ENCODE measurements at places on chromosomes 5 and 9. TPM values are rescaled to one million over a fixed set of nuclear protein-coding genes. Genes with fewer than 3 reads are reported as not detected.

- DNase-seq, result no peak
- no peak overlapping the region for H3K4me3 ChIP-seq
- peaks cover 8% of the 10 kb centered on the region for H3K4me1 ChIP-seq
- no peaks in the 10 kb centered on the region for H3K36me3 ChIP-seq
Observed at GRCh38 chr5:129124608-129125007, 30.1 kb downstream of the ISOC1 start.

GRCh38 chr9:106616851-106617345, 246.1 kb upstream of the ZNF462 start:
- no peaks in the 10 kb centered on the region for H3K27me3 ChIP-seq
- DNase-seq, result no peak
- no peak overlapping the region for H3K4me3 ChIP-seq
- no peaks in the 10 kb centered on the region for H3K36me3 ChIP-seq
- no peaks in the 10 kb centered on the region for H3K4me1 ChIP-seq

LOX gene
- total RNA-seq, result not detected

GRCh38 chr9:111605041-111605559, 5.7 kb upstream of the PTGR1 start:
- H3K4me1 ChIP-seq, result no peaks in the 10 kb centered on the region
- H3K27me3 ChIP-seq, result no peaks in the 10 kb centered on the region
- no peak for DNase-seq
- H3K4me3 ChIP-seq, result no peak overlapping the region
- H3K27ac ChIP-seq, result no peak overlapping the region
- H3K36me3 ChIP-seq, result no peaks in the 10 kb centered on the region

- no peaks in the 10 kb centered on the region for H3K36me3 ChIP-seq
- no peak overlapping the region for H3K4me3 ChIP-seq
- no peaks in the 10 kb centered on the region for H3K4me1 ChIP-seq
- peaks cover 10% of the 10 kb centered on the region for H3K27me3 ChIP-seq
- DNase-seq, result no peak
Observed at GRCh38 chr5:10862085-10862484, 101.1 kb upstream of the DAP start.

CFAP90 gene
- not detected for total RNA-seq

GRCh38 chr9:90098408-90098807, 493.6 kb downstream of the GADD45G start:
- H3K4me3 ChIP-seq, result no peak overlapping the region
- H3K4me1 ChIP-seq, result peaks cover 3% of the 10 kb centered on the region
- DNase-seq, result no peak
- H3K36me3 ChIP-seq, result no peaks in the 10 kb centered on the region

SH3RF2 gene
- not detected for total RNA-seq

DPM2 gene
- total RNA-seq, result 45.9 TPM

DNA sequence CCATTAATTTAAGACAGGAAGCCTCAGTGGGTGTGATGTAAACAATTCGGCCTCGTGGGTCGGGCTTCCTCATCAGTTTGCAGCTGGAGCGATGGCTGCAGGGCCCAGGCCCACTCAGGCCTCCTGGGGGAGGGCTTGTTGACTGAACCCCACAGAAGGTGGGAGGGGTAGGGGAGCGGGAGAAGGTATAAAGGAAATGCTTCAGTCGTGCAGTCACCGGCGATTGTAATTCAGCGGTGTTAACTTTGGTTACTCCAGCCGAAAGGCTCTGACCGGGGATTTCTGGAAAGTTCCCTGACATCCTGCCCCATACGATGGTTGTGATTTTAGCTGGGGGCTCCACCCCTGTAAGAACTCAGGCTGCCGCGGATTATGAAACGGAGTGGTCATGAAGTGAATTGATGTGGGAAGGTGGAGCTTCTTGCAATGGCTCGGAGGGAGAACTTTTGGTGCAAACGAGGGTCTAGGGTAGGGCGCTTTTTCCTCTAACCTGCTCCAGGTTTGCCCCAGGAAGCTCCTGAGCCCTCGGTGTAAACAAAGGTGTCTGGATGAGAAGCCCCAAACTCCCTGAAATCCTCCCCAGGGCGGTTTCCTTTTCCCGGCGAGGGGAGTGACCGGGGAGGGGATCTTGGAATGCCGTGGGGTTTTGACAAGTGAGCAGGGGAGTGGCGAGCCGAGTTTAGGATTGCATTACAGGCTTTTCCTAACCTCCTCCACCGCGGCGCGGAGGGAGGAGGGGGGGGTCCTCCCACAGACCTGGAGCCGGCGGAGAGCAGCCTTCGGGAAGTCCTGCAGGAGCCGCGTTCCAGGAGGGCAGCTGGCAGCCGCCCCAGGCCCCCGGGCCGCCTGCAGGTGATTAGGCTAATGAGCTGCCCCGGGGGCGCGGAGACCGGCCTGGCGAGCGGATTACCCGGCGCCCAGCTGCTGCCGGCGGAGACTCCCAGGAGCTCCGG, 215.5 kb downstream of the PDZD2 start:
- H3K36me3 ChIP-seq, result no peaks in the 10 kb centered on the region
- DNase-seq, result no peak
- H3K4me3 ChIP-seq, result no peak overlapping the region
- H3K27me3 ChIP-seq, result no peaks in the 10 kb centered on the region
- H3K4me1 ChIP-seq, result peaks cover 21% of the 10 kb centered on the region

- no peaks in the 10 kb centered on the region for H3K36me3 ChIP-seq
- DNase-seq, result no peak
- no peaks in the 10 kb centered on the region for H3K4me1 ChIP-seq
Observed at GRCh38 chr5:31832966-31833365, 194.0 kb downstream of the PDZD2 start.

DNA sequence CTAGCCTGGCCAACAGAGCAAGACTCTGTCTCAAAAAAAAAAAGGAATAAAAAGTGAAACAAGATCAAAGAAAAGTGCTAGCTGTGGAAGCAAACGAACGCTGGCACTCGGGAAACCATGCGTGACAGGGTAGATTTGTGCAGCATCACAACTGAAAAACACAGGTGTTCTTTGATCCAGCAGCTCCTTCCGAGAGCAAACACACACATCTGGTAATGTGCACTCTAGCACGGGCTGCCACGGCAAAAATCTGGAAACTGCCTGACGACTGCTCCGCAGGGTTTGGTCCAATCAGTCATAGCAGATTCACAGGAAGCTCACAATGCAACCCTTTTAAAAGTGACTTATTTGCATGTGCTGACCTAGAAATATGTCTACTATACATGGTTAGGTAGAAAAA, 80.0 kb downstream of the SYK start:
- no peaks in the 10 kb centered on the region for H3K27me3 ChIP-seq
- peak; percentile 81 for DNase-seq
- no peak overlapping the region for H3K4me3 ChIP-seq
- peaks cover 10% of the 10 kb centered on the region for H3K36me3 ChIP-seq
- peak overlapping the region; percentile 68 for H3K27ac ChIP-seq

PCDHB14 gene
- 0.10 TPM for total RNA-seq

STRBP gene
- total RNA-seq, result 189 TPM

PDLIM4 gene
- not detected for total RNA-seq

ANKRD34B gene
- total RNA-seq, result not detected

DNA sequence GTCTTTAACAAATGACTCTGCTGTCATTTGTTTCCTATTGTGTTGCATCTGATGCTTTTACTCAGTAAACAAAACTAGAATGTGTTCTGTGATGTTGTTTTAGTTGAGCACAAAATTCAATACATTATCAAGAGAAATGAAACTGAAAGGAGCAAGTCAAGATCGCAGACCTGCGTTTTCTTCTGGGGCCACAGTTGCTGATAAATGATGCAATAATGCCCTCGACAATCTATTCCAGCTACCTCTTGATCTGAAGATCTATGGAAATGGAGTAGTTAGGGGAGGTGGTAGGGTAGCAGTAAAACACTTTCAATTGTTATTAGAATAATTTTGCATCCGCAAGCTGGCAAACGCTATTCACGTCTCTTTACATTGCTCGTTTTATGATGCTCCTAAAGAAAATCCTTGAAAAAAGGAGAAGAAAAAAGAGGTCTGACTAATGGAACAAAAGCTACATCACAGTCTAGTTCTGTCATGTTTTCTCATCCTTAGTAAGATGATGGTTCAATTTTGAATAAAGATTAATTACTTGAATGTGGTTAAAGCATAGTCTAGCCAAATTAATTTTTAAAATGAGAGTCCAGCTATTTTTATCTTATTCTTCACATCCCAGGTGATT, 1.6 kb downstream of the ZNF366 start:
- no peak overlapping the region for H3K27ac ChIP-seq
- no peak overlapping the region for H3K4me3 ChIP-seq
- H3K27me3 ChIP-seq, result no peaks in the 10 kb centered on the region
- no peak for DNase-seq

- H3K4me1 ChIP-seq, result peaks cover 19% of the 10 kb centered on the region
- no peak overlapping the region for H3K27ac ChIP-seq
- no peak for DNase-seq
- no peaks in the 10 kb centered on the region for H3K27me3 ChIP-seq
- H3K4me3 ChIP-seq, result no peak overlapping the region
Observed at GRCh38 chr5:158761161-158761560, 338.6 kb downstream of the EBF1 start.

GRCh38 chr9:4114569-4115505, 185.0 kb downstream of the GLIS3 start:
- no peak overlapping the region for H3K4me3 ChIP-seq
- DNase-seq, result no peak
- no peaks in the 10 kb centered on the region for H3K4me1 ChIP-seq

DNA sequence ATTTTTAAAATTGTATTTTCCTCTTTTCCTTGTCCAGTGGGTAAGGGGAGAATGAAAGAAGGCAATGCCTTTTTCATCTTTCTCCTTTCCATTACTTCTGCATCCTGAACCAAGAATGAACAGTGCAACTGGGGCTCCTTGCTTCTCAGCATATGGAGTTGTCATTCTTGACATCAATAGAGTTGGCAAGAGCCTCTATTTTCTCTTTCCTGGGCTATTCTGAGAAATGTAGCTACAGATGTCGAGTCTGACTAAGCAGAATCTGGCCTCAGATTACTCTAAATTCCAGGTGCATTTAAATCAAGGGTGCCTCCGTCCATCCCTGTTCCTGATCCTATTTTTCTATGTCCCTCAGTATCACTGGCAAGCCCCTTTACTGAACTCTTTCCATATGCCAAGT, 244.8 kb downstream of the GLIS3 start:
- no peak for DNase-seq
- no peaks in the 10 kb centered on the region for H3K27me3 ChIP-seq
- H3K36me3 ChIP-seq, result no peaks in the 10 kb centered on the region

ADCY2 gene
- total RNA-seq, result not detected

- H3K4me1 ChIP-seq, result peaks cover 25% of the 10 kb centered on the region
- DNase-seq, result peak; percentile 73
- peak overlapping the region; percentile 6 for H3K4me3 ChIP-seq
- H3K27me3 ChIP-seq, result no peaks in the 10 kb centered on the region
- peak overlapping the region; percentile 62 for H3K27ac ChIP-seq
- no peaks in the 10 kb centered on the region for H3K36me3 ChIP-seq
Observed at GRCh38 chr9:121207371-121207940, 5.8 kb upstream of the RAB14 start.

- H3K27me3 ChIP-seq, result no peaks in the 10 kb centered on the region
- no peak overlapping the region for H3K27ac ChIP-seq
- H3K36me3 ChIP-seq, result no peaks in the 10 kb centered on the region
- H3K4me1 ChIP-seq, result no peaks in the 10 kb centered on the region
- DNase-seq, result no peak
- no peak overlapping the region for H3K4me3 ChIP-seq
Observed at GRCh38 chr5:73783828-73784227, 157.8 kb downstream of the ARHGEF28 start.

GRCh38 chr9:34961574-34962490, 3.7 kb downstream of the PHF24 start:
- H3K36me3 ChIP-seq, result no peaks in the 10 kb centered on the region
- peaks cover 62% of the 10 kb centered on the region for H3K27me3 ChIP-seq
- H3K4me3 ChIP-seq, result no peak overlapping the region

CRHBP gene
- 0.62 TPM for total RNA-seq

DRD1 gene
- total RNA-seq, result not detected

CCNO gene
- total RNA-seq, result not detected

CCNH gene
- total RNA-seq, result 120 TPM

PCDHGB7 gene
- 1.9 TPM for total RNA-seq

DNA sequence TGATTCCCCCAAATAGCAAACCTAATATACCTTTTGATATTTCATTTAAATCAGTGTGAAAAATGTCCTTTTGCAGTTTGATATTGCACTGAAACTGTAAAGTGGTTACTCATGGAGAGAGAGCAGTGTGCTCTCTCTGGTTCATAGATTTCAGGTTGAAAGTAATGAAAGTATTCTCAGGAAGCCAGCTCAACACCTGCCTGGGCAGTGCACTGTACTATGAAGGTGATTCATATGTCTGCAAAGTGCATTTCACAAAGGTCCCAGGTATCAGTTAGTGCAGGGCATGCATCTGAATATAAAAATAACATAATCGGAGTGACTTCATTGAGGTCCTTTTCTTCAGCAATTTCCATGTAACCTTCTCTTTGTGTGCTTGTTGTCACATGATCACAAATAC, 274.3 kb downstream of the CDH18 start:
- no peak for DNase-seq
- H3K4me1 ChIP-seq, result no peaks in the 10 kb centered on the region
- H3K27ac ChIP-seq, result no peak overlapping the region
- H3K36me3 ChIP-seq, result no peaks in the 10 kb centered on the region
- no peaks in the 10 kb centered on the region for H3K27me3 ChIP-seq

HAVCR2 gene
- 2.6 TPM for total RNA-seq

- no peak overlapping the region for H3K27ac ChIP-seq
- no peak overlapping the region for H3K4me3 ChIP-seq
- H3K36me3 ChIP-seq, result no peaks in the 10 kb centered on the region
- DNase-seq, result no peak
- peaks cover 39% of the 10 kb centered on the region for H3K27me3 ChIP-seq
Observed at GRCh38 chr5:132775476-132775961, 1.5 kb downstream of the SEPTIN8 start.

DNA sequence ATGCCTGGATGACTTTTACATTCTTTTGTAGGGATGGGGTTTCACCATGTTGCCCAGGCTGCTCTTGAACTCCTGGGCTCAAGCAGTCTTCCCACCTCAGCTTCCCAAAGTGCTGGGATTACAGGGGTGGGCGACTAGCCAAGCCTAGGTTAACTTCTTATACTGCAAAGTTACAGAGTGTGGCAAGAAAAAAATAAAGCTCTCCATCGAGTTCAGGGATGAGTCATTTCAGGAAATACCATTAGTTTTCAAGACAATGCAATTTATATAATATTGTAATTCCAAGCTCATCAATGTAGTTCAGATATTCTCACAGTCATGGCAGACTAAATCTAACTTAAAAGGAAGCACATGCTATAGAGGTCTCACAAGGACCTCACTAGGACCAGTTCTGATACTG, 11.5 kb upstream of the ABO start:
- H3K36me3 ChIP-seq, result no peaks in the 10 kb centered on the region
- DNase-seq, result no peak
- no peaks in the 10 kb centered on the region for H3K4me1 ChIP-seq
- no peaks in the 10 kb centered on the region for H3K27me3 ChIP-seq

RETREG1 gene
- 12.9 TPM for total RNA-seq

CXCL14 gene
- not detected for total RNA-seq

LRRC19 gene
- not detected for total RNA-seq

GRCh38 chr5:154608531-154609011, 130.5 kb upstream of the HAND1 start:
- DNase-seq, result no peak
- peaks cover 12% of the 10 kb centered on the region for H3K4me1 ChIP-seq
- no peak overlapping the region for H3K27ac ChIP-seq
- H3K36me3 ChIP-seq, result no peaks in the 10 kb centered on the region

Data from B cell (primary cell).